Activated naive CD4-positive, alpha-beta T cell (primary cell): ENCODE measurements at places on chromosomes 13 and 19.

- no peak for DNase-seq
These were observed 21.0 kb downstream of the CLEC4M start for GRCh38 chr19:7783991-7784423.

GRCh38 chr19:13077240-13077639 is 25.4 kb downstream of the LYL1 start:
- DNase-seq = no peak

- no peak for DNase-seq
These were observed 121.9 kb upstream of the MLNR start for GRCh38 chr13:49098198-49098597.

- DNase-seq = no peak
These were observed 2.5 kb downstream of the BSG start for GRCh38 chr19:574658-575526.

GRCh38 chr13:75533861-75534260 is 3.8 kb downstream of the COMMD6 start:
- DNase-seq = no peak

DNA sequence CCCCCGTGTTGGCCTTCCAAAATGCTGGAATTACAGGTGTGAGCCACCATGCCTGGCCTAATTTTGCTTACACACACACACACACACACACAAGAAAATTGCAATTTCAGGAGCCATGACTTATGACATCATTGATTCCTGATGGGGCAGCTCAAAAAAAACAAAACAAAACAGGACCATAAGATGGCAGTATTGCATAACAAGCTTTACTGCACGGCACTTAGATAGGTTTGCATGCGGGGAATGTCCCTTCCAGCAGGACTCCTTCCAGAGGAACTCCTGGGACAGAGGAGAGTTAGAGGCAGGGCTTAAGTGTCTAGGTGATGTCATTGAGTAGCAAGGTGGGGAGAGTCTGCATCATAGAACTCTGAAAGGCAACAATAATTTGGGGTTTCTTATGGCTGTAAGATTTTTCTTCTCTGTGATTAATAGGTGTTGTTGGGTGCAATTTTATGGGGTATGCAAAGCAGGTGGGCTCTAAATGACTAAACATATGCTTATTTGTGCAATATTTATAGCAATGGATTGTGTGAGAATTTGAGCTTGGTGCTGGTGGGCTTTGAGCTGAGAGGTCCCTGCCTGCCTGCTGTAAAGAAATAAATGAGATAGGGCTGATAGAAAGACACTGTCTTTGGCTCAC is 9.0 kb upstream of the ACSBG2 start:
- no peak for DNase-seq

DNA sequence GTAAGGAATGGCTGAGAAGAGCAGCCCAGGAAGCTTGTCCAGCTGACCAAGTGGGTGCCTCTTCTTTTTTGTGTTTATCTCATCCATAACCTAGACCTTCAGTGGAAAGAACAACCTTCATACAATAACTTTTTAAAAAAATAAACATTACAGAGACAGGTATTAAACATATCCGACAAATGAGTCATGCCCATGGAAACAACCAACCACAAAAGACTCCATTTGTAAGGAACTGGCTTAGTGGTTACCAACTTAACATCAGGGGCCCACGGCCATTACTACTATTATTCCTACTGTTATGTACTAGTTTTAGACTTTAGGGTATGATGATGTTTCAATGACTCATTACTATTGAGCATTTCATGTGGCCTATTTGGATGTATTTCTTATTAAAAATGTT is 191.7 kb upstream of the SERP2 start:
- no peak for DNase-seq

DNA sequence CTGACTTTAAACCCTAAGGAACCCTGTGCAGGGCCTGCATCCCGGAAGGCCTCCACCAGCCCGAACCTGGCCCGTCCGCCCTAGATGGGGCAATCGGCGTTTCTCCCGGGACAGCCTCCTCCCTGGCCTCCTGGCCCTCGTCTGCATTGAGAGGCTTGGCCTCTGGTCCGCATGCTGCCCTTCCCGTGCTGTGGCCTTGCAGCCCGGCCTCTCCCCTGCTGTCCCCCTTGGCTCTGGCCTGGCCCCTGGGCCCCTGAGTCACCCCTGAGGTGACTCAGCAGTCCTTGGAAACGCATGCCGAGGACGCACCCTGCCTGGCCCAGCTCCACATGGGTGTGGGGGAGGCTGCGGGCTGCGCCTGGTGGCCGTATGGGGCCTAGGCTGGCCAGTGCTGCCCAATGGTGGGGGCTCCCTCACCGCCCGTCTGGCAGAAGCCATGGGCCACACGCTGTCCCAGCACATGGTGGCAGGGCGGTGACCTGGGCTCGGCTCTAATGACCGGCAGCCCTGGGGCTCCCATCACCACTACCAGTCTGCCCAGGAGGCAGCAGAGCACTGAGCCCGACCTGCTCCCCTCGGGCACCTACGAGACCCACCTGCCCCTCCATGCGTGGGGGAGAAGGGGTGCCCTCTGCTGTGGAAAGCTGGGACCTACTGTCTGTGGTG is 25.7 kb downstream of the SH3GL1 start:
- DNase-seq = no peak

DNA sequence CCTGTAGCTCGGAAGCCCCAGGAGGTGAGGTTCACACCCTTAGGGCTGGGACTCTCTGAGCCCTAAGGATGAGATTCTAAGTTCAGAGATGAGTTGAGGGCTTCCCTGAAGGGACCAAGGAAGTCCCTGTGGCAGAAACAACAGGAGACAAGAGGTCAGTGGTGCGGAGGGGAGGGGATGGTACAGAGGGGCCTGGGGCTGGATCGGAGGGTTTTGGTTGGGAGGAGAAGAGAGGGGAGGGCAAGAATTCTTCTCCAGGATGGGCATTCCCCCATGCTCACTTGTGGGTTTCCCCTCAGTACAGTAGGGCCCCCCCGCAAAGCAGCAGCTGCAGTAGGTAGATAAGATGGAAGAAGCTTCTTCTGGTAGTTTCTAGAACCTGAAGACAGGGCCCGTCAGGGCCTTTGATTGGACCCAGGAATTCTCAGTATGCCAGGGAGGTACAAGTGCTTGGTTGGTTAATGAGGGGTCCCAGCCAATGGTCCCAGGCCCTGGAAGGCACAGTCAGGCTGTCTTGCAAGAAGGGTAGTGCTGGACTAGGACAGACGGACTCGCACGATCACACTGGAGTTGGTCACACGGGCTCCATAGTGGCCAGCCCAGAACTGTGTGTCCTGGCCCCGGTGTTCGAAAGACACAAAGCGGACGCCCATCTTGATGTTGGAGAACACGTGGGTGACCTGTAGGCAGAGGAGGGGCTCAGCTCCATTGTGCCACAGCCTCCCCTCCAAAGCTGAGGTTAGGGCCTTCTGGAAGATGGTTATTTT is 7.3 kb downstream of the FBXO27 start:
- no peak for DNase-seq

GRCh38 chr13:94140511-94140910 is 339.0 kb downstream of the DCT start:
- no peak for DNase-seq

DNA sequence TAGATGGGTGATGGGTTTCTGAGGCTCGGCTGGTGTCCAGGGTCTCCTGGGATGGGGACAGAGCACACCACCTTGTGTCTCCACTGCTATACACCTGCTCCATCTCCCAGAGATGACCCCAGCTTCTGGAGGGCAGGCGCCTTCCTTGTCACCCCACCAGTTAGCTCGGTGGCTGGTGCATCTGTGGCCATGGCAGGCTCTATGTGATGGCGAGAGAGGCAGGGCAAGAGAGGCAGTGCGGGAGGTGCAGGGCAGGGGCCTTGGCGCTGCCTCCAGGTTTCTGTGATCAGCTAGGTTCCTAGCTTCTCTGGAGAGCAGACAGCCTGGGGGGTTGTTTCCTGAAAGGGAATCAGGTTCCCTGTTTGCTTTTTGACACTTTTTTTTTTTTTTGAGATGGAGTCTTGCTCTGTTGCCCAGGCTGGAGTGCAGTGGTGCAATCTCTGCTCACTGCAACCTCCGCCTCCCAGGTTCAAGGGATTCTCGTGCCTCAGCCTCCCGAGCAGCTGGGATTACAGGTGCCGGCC is 69.0 kb upstream of the ZNF536 start:
- no peak for DNase-seq

DNA sequence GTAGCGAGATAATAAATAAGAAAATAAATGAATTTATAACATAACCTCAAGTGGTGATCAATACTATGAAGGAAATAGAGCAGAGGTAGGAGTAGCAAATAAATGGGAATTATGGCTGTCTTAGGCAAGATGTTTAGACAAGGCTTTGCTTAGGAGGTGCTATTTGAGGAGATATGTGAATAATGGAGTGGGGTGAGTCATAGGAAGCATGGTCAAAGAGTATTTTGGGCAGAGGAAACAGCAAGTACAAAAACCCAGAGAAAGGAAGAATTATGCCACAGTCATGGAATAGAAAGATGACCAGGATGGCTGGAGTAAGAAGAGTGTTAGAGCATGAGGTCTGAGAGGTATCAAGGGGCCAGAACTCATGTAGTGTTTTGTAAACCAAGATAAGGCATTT is 33.6 kb upstream of the LPAR6 start:
- no peak for DNase-seq

GRCh38 chr19:57047743-57048142 is 72.0 kb upstream of the USP29 start:
- DNase-seq = no peak

DNA sequence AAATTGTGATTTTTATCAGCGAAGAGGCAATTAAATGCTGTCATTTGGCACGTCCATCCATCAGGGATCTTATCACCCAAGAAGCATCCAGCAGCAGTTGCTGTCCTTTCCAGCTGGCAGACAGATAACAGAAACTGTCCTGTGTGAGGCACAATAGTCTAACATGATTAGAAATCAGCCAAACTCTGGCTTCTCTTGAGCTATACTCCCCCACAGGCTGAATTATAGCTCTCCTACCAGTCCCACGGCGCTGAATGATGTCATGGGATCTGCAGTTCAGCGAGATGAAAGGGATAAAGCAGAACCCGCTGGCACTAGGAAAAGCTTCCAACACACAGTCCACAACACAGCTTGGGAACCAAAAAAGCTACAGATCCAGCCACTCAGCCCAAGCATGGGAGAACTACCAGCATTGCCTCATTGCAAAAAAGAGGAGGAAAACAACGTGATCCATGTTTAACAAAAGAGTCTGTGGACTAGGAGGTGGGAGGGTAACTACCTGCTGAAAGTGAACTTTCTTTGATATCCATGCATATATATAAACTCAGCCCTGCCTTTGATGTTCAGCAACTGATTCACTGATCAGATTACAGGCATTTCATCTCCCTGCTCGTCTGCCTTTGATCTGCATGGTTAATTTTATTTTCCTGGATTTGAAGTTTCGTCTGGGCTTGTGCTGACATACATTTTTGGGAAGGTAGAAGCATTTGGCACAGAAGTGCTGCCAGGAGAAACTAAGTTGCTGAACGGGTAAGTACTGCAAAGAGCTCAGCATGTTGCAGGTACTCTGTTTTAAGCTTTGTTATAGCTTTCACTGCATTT is at the start of gene TNFRSF19:
TSS of gene TNFRSF19 (plus strand) at position 314 of the 822 bp plus-strand sequence. CDS start 19,772 bp downstream, outside the sequence.
- no peak for DNase-seq

DNA sequence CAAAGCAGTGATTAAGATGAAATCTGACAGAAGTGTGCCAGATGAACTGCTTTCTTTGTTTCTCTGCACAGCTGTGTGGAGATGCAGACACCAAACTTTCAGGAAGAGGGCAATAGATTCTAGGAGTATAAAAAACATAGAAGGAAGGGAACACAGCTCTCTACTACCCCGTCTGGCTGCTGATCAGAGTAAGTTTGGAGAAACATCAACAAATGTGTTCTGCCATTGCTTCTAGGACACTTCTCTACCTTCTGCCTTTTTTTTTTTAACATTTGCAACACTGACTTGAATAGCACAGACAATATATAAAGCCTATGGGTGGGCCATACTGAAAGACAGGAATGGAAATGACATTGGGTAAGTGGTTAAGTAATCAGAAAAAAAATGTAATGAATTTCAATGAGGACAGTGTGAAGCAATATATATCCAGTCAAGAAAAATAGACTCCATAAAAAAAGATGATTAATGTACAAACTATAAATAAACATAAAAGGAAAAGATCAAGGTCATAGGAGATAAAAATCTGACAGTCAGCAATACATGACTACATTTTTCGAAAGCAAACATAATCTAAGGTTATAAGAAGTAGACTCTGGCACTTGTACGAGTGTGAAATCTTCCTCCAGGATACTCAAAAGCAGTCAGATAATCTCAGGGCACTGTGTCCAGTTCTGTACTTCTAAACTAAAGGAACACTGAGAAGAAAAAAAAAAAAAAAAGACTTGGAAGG is 21.4 kb downstream of the NUFIP1 start:
- no peak for DNase-seq

GRCh38 chr13:93386116-93386515 is 159.5 kb downstream of the GPC6 start:
- DNase-seq = no peak

- DNase-seq = no peak
These were observed 184.0 kb downstream of the SLC7A1 start for GRCh38 chr13:29411481-29411880.

- no peak for DNase-seq
These were observed 8.1 kb downstream of the NKPD1 start for GRCh38 chr19:45152504-45153338.

DNA sequence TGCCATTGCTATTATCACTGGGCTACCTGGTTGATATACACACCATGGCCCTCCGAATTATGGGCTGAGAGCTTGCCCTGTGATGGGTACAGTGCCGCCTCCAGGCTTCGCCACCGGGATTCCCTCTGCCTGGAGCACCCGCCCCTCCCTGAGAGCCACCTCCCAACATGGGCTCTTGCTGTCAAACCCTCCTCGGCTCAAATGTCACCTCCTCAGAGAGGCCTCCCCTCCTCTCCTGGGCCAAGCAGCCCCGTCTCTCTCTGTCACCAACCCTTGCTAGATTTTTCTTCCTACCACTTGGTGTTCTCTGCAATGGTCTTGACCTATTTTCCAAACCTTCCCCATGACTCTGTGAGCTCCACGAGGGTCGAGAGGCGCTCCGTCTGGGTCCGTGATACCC is 12.2 kb upstream of the TLE2 start:
- no peak for DNase-seq

DNA sequence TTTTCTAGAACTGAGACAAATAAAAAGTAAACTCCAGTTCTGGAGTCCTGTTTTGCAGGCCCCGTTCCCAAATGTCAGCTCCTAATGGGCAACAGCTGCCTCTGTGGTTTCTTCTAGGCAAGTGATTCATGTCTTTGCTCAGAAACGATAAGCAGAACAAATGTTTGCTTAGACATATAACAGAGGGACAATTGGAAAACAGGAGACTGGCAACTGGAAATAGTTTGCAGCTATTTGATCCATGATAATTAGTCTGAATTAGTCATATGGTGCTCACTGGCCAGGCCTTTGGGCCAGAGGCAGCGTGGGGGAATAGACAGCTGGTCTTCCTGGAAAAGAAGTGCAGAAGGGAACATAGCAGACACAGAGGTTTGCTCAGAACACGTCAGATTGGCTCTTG is 29.2 kb upstream of the TSHZ3 start:
- no peak for DNase-seq

GRCh38 chr19:35959040-35959967 is 23.1 kb downstream of the LRFN3 start:
- DNase-seq = peak; percentile 30
